ENCODE measurements at places on chromosomes 1 and 21. TPM values are rescaled to one million over a fixed set of nuclear protein-coding genes. Genes with fewer than 3 reads are reported as not detected.

BNIPL gene
- total RNA-seq, result 0.57 TPM

HCRTR1 gene
- 0.65 TPM for total RNA-seq

BLACAT1 gene
- not detected for total RNA-seq

TSPEAR gene
- 0.19 TPM for total RNA-seq

RPTN gene
- not detected for total RNA-seq

FGR gene
- total RNA-seq, result 0.49 TPM

KLHDC8A gene
- total RNA-seq, result not detected

HSPB7 gene
- total RNA-seq, result not detected

ADORA3 gene
- total RNA-seq, result 0.16 TPM

CLIC6 gene
- not detected for total RNA-seq

NEXN gene
- 6.9 TPM for total RNA-seq

ARID1A gene
- total RNA-seq, result 49.2 TPM

SPRR5 gene
- not detected for total RNA-seq

KCNJ10 gene
- total RNA-seq, result not detected

MAPKAPK2 gene
- 48.8 TPM for total RNA-seq

RAVER2 gene
- total RNA-seq, result 5.4 TPM

VANGL2 gene
- total RNA-seq, result not detected

SLC9C2 gene
- under 0.01 TPM for total RNA-seq

DHDDS gene
- 56.8 TPM for total RNA-seq

TRABD2B gene
- total RNA-seq, result not detected

IL23R gene
- total RNA-seq, result not detected

OR10Z1 gene
- total RNA-seq, result not detected

CD52 gene
- not detected for total RNA-seq

SWT1 gene
- total RNA-seq, result 3.1 TPM

CD53 gene
- total RNA-seq, result not detected

C1orf185 gene
- not detected for total RNA-seq

ZBTB8A gene
- total RNA-seq, result 4.7 TPM

GSTM4 gene
- 3.8 TPM for total RNA-seq

UMODL1 gene
- total RNA-seq, result not detected

OR10J1 gene
- total RNA-seq, result not detected

TAS1R1 gene
- total RNA-seq, result not detected

DSTYK gene
- 7.9 TPM for total RNA-seq

NES gene
- 81.5 TPM for total RNA-seq

TLR5 gene
- 0.06 TPM for total RNA-seq

CAPN8 gene
- total RNA-seq, result not detected

CELA3B gene
- not detected for total RNA-seq

PYHIN1 gene
- total RNA-seq, result not detected

All from bladder microvascular endothelial cell (primary cell).